ENCODE measurements at places on chromosomes 7 and 10.

DNA sequence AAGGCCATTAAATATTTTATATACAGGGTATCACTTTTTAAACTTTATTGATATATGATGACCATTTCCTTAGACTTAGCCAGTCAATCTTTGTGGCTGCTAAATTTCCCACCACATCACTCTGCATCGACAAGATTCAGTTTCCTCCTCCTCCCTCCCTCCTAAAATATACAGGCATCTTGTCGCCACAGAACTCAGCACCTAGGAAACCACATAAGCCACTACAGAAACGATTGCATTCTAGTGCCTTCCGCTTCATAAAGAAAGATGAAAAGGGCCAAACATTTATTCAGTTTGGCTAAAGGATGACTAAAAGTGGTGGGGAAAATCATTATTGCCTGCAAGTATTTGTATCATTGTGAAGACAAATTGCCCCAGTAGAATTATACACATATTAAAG is 30.7 kb downstream of the ERCC6 start:
- DNase-seq: peak; percentile 7

DNA sequence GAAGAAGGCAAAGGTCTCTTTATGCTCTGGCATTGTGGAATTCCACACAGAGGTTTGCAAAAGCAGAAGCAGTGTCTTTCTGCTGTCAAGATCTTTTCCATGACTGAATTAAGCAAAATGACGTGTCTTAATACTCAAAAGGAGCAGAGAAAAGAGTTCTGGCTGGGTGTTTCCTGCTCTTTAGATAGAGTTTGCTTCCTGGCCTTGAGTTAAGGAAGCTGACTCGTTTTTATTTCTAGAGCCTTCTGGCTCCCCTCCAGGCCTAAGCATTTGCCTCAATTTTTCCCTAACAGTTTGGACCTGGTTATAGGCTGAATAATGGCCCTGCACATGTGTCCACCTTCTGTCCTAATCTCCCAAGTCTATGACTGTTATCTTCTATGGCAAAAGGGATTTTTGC is 21.6 kb downstream of the TAS2R41 start:
- no peak for DNase-seq

GRCh38 chr10:49367600-49367999 is 28.3 kb downstream of the DRGX start:
- no peak for DNase-seq

DNA sequence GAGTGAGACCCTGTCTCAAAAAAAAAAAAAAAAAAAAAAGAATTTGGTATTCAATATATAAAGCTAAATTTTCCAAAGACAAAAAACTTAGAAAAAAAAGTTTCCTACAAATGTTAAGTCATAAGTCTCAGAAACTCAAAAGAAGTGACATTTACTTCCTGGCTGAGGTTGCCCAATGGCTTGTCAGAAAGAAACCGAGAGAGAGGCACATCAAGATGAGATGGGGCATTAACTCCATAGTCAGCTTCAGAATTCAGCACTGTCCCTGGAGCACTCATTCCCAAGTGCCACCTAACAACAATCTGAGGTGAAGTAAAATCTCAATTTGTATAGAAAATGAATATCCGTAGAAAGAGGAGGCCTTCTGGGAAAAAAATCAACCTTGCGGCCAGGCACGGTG is 6.8 kb upstream of the SPOCK2 start:
- DNase-seq: no peak

DNA sequence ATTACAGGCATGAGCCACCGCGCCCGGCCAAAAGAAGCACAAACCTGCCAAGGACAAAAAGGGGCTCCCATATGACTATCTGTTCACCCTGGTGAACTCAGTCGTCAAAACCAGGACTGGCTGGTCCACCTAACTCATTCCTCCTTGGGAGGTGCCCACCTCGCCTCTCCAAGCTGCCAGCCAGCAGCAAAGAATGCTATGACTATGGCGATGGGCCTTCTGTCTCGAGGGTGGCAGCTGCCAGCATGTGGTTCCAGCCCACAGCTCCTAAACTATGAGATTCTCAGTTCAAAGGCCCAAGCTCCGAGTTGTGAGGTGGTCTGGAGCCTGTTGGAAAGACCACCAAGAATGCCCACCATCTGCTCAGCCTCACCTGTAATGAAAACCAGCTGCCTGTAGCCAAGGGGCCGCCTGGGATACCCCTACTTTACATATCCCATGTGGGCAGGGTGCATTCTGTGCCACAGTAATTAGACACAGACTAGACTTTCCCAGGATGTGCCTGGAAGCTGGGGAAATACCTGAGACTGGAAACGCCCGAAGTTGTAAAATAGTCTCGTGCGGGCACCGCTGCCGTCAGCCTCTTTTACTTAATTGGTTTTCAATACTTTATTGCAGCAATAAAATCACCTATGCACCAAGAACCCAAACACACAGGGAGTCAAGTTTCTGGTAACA is 71.1 kb downstream of the ZRANB1 start:
- DNase-seq: no peak

DNA sequence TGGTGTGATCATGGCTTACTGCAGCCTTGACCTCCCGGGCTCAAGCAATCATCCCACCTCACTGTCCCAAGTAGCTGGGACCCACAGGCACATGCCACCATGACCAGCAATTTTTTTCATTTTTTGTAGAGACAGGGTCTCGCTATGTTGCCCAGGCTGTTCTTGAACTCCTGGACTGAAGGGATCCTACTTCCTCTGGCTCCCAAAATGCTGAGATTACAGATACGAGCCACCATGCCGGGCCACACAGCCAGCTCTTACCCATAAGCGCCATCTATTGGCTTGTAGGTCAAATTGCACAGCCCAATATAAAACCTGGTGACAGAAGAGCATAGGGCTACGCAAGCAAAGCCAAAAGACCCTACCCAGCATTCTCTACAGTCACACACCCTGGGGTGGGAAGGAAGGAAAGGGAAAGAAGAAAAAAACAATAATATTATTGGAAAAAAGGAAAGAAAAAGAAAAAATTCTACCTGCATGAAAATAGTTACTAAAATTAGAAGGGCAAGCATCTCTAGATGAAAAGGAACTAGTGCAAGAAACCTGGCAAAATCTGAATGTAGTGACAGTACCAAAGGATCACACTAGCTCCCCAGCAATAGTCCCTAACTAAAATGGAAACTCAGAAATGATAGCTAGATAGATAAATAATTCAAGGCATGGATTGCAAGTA is 29.4 kb upstream of the AMPH start:
- DNase-seq: peak; percentile 14

DNA sequence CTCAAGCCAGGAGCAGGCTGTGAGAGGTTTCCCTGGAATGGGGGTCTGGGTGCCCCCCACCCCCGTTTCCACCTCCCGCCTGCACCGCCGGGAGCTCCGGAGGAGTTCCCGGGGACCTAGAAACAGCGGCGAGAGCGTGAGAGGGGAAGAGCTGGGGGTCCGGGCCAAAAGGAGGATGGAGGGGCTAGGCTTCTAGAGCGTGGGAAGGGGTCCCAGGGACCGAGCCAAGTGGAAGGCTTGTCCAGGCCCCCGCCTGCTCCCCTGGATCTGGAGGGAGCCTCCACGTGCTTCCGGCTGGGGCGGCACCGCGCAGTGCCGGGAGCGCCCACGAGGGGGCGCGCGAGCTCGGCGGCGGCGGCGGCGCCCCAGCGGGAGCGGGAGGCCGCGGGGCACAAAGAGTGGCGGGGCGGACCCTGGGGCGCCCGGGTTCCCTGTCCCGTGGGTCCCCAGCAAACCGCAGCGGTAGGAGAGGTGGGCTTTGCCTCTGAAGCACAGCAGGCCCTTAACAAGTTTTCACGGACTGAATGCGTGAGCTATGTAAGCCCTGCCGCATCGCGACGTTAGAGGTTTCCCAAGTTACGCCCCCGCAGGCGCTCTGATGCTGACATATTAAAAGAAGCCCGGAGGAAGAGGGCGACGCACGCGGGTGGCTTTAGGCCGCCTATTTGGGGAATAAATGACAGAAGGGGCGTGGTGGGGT is 104.4 kb upstream of the LRRC4 start:
- peak; percentile 75 for DNase-seq

GRCh38 chr7:80224415-80224814 is 89.8 kb downstream of the GNAI1 start:
- no peak for DNase-seq

GRCh38 chr10:14953424-14954000 is 384 bp downstream of the DCLRE1C start:
- no peak for DNase-seq

GRCh38 chr10:43524434-43525247 is 49.8 kb downstream of the ZNF239 start:
- no peak for DNase-seq

DNA sequence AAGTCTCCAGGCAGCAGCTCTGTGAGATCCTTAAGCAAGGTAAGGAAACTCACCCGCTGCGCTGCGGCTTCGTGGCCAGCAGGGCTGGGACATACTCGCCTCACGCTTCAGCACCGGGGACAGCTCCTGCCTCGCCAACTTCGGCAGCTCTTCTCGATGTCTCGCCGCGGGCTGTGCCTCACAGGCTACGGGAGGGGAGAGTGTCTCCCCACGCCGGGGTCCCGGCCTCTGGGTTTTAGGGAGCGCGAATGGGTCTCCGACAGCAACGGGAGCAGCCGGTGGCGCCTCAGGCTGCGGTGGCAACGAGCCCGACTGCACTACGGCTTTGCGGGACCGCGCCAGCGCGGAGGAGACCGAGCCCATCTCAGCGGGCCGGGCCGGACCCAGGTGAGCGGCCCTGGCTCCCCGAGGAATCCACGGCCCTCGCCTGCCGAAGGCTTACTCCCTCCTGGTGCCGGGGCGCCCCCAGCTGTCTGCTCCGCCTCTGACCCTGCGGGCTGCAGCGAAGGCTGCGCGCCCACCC is 62.4 kb downstream of the LSM5 start:
- DNase-seq: peak; percentile 52

DNA sequence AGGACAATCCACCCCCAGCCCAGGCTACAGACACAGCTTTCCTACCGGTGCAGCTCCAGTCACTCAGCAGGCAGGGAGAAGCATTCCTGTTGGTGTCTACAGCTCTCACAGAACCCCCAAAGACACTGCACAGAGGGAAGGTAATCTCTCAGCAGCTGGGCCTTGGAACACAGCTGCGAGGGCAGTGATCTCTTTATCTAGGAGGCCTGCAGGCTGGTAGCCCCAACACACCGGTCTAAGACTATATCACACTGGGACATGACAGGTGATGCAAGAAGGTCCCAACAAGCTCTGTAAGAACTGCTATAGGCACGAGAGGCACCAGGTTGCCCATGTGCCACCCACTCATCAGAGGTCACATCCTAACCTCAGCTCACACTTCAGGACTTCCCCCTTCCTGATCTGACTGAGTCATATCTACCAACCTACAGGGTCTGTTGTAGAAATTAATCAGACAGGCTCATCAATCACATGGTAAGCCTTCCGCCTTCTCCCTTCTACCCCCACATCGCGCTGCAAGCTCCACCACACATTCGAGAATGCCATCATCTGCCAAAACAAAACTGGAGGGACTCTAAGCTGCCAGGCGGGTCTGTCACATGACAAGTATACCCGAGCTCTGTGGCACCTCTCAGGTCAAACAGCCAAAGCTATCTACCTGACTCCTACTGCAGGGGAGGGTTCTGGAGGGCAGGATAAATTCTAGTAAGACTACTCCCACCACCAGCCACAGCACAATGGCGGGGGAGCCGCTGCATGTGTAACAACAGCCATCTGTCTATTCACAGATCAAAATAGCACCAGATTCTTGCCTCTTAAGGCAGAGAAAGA is 26.1 kb downstream of the FAM53B start:
- DNase-seq: peak; percentile 85

DNA sequence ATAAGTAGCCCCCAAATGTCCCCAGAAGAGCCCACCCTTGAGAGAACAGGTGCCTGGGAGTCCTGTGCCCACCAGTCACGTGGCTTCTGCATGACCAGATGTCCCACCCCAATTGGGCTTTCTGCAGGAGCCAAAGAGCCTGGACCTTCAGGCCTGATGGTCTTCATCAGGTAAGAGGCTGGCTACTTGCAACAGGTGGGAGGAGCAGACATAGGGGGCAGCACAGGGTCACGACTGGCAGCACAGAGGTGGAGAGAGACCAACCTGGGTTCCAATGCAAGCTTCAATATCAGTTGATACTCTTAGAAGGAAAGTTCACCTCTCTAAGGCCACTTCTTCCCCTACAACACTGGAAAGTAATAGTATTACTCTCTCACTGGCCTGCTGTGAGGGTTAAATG is 288.0 kb downstream of the ELMO1 start:
- DNase-seq: no peak

DNA sequence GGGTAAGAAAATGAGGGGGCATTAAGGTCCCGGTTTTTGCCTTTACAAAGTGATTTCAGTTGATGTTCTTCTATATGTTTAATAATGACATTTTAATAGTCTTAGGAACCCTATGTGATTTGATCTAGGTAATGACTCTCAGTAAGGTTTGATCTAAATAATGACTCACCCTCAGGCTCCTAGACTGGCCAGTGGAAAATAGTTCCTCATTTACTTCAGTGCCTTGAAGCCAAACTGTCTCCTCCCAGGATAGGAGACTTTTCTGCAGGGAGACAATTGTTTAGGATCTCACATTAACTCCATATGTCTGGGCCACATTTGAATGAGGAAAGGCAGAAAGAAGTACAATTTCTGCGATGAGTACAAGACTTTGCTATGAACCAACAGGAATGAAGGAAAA is 1331.9 kb downstream of the XPNPEP1 start:
- DNase-seq: no peak

GRCh38 chr10:73446926-73447325 is 13.6 kb upstream of the MSS51 start:
- DNase-seq: no peak

DNA sequence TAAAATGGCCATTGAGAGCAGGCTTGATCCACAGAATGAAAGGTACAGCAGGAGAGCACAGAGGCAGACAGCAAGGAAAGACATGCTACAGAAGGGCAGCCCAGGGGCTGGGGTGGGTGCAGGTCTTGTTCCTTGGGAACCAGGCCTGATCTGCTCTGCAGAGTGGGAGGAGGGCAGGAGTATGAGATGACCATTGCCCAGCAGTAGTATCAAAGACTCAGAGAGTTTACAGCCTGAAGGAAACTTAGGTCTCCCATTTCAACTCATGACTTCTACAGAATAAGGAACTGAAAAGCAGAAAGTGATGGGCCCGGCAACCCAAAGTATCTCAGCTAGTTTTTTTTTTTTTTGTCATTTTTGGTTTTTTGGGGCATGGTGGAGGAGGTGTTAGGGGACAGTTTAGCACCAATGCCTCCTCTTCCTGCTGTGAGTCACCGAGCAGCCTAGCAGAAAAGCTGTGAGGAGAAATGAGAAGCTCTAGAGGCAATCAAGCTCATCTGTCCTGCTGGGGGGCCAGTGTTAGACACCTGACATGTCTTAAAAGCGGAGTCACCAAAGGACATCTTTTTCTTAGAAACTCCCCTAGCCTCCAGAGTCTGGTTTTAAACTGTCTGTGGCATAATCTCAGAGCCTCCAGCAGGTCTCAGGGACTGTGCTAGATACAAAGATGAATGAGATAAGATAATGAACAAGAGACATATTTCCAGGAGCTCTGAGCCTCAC is 34.3 kb upstream of the HERPUD2 start:
- DNase-seq: peak; percentile 35

GRCh38 chr10:5468262-5469106 is 30.9 kb downstream of the CALML5 start:
- DNase-seq: no peak

- DNase-seq: no peak
Observed at GRCh38 chr10:78750418-78750817, 318.3 kb upstream of the ZMIZ1 start.

- DNase-seq: no peak
Observed at GRCh38 chr10:99860466-99860865, 78.0 kb downstream of the ABCC2 start.

GRCh38 chr7:139915864-139916716 is 87.0 kb downstream of the TBXAS1 start:
- DNase-seq: peak; percentile 76

GRCh38 chr7:12731775-12732174 is 44.3 kb downstream of the ARL4A start:
- no peak for DNase-seq

GRCh38 chr10:129926066-129927055 is 37.7 kb downstream of the EBF3 start:
- no peak for DNase-seq
